ENCODE measurements at places on chromosomes 3 and 15. TPM values are rescaled to one million over a fixed set of nuclear protein-coding genes. Genes with fewer than 3 reads are reported as not detected.

DNA sequence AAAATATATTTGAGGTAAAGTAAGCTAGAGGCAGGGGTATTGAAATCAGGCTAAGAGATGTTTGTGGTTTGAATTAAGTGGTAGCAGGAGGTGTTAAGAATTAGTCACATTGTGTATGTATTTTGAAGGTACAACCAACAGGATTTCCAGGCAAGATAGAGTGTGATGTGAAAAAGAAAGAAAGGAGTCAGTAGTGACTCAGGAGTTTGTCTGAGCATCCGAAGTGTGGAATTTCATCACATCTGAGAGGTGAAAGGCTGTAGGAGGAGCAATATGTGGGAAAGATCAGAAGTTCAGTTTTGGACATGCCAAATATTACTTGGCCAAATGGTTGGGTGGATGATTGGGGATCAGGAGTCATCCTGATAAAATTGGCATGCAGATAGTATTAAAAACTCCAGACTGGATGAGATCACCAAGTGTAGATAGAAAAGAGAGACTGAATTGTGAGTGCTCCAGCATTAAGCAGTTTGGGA, 32.1 kb upstream of the EBLN2 start:
- DNase-seq: peak; percentile 77

GRCh38 chr3:192816351-192816750, 89.0 kb upstream of the FGF12 start:
- peak; percentile 74 for DNase-seq

DNA sequence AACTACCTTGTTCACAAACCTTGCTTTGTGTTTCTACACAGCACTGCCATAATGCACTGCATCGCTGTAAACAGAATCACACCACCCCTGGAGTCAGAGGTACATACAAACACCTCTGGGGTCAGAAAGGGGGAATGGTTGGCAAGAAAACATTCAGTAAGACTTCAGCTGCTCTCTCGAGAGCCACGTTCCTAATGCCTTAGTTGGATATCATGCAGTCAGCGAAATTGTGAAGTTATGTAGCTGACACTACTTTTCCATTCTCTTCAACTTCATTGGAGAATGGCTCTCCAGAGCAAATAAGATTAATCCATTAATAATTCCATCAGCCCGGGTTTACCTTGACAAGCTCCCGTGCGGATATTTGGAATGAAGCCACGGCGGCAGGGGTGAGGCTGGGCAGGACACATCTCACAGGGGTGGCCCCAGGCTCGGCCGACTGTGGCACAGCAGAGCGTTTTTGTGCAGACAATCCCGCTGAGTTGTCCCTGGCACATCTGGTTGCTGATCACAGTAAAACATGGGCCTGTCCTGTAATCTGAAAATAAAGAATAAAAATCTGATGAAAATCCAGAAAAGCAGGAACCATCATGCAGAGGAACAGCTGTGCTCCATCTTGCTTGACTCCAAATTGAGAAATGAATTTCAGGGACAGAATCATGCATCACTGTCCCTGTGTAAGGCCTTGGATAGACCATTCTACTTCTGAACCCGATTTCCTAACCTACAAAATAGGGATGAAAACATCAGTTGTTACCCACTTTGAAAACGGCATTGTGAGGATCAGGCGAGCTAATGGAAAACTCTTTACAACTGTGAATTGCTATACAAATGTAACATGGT, 108.0 kb downstream of the FBN1 start:
- DNase-seq: no peak

DNA sequence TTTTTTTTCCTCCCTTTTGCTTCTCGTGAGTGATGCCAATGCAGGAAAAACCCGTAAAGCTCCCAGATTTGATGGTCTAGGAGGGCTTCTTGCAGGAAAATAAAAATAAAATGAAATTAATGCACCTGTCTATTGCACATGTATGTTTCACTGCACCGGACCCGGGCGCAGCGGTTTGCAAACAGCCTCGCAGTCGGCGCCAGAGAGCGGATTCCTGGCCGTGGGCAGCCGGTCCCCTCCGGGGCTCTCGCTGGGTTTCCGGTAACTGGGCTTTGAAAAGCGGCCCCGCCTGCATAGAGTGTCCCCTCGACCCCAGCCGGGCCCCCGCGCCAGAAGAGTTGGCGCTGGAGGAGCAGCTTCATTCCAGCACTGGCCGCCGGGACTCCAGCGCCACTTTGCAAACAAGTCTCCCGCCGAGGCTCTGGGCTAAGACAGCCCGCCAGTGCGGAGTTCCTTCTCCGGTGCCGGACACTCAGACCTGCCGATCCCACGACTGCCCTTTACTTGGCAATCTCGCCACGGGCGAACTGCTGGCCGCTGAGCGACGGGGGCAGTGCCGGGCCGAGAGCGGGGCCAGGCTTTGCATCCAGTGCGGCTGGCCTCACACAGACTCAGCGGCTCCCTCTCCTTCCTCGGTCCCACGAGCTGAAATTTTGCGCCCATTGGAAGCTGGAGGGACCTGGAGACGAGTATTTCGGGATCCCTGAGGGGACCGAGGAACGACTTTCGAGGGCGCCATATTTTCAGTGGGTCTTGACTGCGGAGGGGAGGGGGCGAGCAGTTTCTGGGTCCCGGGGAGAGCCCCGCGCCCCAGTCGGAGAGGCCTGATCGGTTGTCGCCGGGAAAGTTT, 225.9 kb upstream of the C2CD4B start:
- DNase-seq: peak; percentile 8

GRCh38 chr3:11514191-11514821, 129.4 kb downstream of the VGLL4 start:
- DNase-seq: peak; percentile 97

DNA sequence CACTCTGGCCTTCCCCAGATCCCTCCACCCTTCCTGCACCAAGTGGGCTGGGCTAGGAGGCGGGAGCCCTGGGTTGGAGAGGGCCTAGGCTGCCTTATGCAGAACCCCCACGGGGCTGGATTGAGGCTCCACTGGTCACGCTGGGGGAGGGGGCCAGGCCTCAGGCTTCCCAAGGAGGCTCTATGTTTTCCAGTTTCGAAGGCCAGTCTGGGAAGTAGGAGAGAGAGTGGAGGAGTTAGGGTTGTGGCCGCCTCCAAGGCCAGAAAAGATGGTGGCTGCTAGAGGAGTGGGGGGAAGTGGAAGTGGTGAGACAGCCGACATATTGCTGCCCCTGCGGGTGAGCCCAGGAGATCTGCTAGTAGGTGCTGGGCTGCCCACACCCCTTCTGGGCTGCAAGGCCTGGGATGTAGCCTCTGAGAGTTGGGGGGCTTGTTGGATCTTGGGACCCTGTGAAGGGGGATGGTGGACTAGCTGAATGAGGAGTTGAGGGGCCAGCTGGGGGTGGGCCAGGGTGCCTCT, 1.2 kb downstream of the GNAI2 start:
- no peak for DNase-seq

DNA sequence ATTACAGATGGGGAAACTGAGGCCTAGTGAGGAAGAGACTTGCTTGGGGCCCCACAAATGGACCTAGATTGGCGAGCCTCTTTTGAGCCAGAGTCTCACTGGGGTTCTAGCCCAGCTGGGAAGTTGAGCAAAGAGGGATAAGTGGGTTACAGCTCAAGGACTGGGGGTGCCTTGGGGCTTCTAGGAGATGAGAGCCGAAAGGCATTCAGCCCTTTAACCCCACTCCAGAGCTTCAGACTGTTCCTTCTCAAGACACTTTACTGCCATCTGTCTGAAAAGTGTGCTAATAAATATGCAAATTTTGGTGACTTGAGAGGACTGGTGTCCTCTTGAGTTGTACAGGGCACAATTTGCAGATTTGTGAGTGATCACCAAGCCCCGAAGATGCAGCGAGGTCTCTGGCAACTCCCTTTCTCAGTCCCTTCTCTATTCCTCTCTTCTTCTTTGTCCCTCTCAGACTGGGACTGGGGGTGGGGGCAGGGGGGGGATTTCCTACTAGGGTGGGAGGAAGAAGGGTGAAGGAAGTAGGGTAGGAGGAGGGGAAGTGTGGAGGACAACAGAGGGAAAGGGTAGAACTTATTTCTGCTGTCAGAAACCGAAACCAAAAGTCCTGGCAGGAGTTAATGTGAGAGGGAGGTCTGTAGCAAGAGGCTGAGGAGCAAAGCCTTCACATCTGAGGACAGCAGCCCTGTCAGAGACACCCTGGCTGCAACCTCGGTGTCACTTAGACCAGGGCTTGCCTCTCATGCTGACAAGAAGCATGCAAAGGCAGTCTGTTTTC, 16.2 kb upstream of the ANKDD1A start:
- peak; percentile 55 for DNase-seq

GRCh38 chr3:119258915-119259314, 18.2 kb upstream of the B4GALT4 start:
- no peak for DNase-seq

The TRIM71 gene
- 0.05 TPM for total RNA-seq

The CCR8 gene
- total RNA-seq: not detected

GRCh38 chr3:197734667-197735318, 1.9 kb downstream of the RUBCN start:
- DNase-seq: no peak

The MKRN3 gene
- 11.1 TPM for total RNA-seq

GRCh38 chr3:54951405-54951804, 23.5 kb upstream of the LRTM1 start:
- peak; percentile 82 for DNase-seq

DNA sequence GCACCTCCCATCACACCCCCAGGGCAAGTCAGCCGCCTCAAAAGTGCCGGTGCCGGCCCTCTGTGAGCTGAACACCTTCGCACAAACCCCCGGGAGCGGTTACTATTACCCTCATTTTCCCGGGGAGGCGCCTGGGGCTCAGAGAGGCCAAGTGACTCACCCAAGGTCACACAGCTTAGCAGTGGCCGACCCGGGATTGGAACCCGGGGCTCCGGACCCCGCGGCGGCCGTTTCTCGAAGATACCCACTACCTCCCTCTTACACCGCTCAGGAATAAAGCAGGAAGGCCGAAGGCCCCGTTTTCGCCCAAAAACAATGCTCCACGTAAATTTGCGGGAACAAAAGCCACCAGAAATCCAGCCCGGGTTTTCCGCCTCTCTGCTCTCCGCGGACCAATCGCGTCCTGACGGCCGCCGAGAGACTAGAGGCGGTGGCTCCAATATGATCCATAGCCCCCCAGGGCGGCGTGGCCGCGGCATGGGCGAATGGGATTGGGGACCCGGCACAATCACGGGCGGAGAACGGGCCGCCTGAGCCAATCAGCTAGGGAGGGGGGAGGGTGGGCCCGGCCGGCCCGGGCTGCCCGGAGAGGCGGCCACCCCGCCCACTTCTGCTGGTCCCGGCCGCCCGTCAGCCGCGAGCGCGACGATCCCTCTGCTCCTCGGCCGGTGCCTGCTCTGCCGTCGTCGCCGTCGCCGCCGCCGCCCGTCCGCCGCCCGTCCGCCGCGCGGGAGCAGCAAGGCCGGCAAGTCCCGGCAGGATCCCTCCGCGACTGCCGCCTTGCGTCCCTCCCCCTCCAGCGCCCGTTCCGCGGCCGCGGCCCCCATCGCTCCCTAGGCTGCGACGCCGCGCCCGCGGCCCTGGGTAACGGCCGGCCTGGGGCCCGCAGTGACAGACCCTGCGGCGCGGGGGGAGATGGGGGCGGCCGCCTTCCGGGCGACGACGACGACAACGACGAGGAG, 177.0 kb downstream of the OR4M2 start:
- no peak for DNase-seq

- DNase-seq: peak; percentile 54
These were observed 638 bp downstream of the WDR5B start for GRCh38 chr3:122415104-122415744.

The GOLGA6L7 gene
- not detected for total RNA-seq

The GTPBP8 gene
- total RNA-seq: 25.8 TPM

DNA sequence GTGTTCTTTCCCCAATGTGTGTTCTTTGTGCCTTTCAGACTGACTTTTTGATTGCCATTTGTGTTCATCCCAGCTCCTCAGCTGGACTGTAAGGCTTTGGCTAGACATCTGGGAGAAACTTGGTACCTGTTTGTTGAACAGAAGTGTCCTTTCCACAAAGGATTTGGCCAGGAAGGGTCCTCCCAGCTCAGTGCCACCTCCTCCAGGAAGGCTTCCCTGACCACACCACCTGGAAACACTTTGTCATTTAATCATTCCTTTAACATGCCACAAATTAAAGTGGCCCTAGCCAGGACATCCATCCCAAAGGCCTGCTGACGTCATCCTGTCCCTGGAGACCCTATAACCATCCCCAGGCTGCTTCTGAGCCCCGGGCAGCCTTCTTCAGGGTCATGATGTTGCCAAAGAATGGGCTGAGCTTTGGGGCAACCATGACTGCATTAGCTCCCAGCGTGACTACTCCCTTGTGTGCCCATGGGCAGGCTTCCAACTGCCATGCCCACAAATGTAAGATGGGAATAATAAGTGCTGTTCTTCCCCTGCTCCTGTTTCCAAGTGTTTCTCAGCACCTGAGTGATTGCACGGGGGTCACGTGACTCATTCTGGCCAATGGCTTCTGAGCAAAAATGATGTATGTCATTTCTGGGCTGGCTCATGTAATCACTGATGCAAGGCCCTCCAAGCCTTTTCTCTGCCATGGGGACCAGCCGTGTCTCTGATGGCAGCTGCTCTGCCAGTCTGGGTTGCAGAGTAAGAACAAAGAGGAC, 112.5 kb upstream of the SMAD3 start:
- no peak for DNase-seq

All from A172 (cell line).